ENCODE measurements at places on chromosomes 4 and X.
A peak's percentile ranks its signal among the peaks of the same experiment; 100 is the strongest.

DNA sequence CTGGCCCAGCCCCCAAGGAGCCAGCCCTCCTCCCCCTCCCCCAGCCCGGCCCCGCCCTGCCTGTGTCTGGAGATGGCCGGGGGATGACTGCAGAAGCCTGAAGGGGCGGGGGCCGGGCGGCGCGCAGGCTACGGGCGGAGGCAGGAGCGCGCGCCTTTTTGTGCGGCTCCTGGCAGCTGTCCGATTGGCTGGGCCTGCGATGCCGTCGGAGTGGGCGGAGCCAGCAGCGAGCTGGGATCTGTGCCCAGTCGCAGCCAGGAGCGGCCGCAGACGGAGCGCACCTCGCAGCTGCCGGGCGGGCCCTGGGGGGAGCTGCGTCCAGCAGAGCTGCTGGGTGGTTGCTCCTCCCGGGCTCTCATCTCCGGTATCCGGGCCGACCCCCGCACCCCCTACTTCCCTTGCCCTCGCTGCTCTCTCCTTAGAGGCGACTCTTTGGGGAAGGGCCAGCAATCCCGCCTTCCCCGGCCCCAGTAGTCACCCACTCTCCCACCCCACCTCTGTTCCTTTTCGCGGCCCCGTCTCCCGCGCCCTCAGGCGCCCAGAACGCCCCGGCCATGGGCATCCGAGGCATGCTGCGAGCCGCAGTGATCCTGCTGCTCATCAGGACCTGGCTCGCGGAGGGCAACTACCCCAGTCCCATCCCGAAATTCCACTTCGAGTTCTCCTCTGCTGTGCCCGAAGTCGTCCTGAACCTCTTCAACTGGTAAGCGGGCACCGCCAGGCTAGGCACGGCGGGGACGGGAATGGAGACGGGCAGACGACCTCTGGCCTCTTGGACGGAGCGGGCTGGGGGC is at the start of gene GABRQ:
GABRQ (plus strand) TSS at position 247 of the 794 bp plus-strand sequence; CDS start at position 555, 308 bp downstream.
- no peak for DNase-seq

DNA sequence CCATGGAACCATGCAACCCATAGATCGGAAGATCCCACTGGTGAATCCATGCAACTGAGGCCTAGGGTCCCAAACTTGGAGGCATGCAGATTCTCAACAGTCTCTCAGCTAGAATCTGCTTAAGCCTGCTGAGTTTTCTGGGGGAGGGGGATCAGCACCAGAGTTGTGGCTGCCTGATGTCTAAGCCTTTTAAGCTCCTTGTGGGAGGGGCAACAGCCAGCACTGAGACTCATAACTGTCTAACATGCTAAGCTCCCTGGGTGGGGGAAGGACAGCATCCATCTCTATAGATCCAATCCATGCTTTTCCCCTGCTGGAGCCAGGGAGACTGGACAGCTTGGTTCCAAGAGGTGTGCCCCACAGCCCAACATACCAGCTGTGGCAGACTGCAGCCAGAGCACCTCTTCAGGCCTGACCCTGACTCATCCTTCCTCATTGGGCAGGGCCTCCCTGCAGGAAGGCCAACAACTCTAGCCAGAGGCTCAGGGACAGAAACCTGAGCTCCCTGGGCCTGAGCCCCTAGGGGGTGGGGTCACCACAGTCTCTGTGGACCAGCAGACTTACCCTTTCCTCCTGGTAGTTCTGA is 300.1 kb upstream of the SLC7A11 start:
- no peak for DNase-seq

DNA sequence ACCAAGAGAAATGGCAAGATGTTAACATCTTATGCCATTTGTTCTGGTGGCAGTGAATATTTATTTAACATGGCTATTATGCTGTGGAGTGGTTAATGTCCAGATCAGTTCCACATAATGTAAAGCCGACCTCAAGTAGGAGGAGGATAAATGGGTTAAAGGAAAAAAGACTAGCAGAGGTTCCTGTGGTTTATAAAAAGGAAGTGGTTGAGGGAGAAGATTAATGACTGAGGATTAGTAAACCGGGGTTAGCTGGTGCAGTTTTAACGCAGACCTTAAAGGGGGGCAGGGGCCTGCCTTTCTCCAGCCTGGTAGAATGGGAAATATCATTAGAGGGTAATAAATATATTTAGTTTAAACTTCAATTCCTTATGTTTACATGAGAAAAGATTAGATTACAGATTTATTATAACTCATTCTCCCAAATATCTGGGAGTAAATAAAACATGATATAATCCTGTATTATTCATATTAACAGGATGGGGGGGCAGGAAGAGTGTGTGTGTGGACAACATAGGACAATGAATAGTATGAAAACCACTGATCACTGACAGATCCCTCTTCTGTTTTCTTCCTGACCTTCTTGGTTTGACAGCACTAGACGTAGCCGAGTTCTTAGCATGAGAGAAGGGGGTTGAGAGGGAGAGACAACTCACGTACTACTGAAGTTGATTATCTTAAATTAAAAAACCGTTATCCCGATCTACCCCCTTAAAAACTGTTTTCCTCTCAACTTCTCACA is 124.1 kb upstream of the LIMCH1 start:
- no peak for DNase-seq

- no peak for DNase-seq
Observed at GRCh38 chr4:150591406-150591805, 9.5 kb downstream of the MAB21L2 start.

GRCh38 chr4:30767147-30767845 is 47.1 kb downstream of the PCDH7 start:
- no peak for DNase-seq

- DNase-seq, result no peak
Observed at GRCh38 chr4:125334926-125335325, 20.2 kb downstream of the FAT4 start.

DNA sequence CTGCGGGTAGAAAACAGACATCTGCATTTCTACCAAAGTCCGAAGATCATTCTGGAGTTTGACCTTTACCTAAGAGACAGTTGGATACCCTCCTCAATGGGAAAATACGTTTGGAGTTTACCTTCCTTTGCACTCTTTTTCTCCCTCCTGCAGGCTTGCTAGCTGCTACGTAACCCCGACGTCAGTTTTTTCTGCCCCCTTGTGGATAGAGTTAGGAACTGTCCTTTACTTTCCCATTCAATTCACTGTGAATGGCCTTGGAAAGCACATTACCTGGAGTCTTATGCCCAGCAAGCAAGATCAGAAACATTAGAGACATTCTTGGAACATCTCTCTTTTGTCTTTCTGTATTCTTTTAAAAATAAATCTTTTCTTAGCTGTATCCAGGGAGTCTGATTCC is 250.7 kb downstream of the NAP1L3 start:
- DNase-seq, result peak; percentile 23

- DNase-seq, result no peak
Observed at GRCh38 chr4:43855283-43855682, 593.3 kb downstream of the KCTD8 start.

GRCh38 chr4:18021470-18021719 is 160 bp downstream of the LCORL start:
- DNase-seq, result no peak

DNA sequence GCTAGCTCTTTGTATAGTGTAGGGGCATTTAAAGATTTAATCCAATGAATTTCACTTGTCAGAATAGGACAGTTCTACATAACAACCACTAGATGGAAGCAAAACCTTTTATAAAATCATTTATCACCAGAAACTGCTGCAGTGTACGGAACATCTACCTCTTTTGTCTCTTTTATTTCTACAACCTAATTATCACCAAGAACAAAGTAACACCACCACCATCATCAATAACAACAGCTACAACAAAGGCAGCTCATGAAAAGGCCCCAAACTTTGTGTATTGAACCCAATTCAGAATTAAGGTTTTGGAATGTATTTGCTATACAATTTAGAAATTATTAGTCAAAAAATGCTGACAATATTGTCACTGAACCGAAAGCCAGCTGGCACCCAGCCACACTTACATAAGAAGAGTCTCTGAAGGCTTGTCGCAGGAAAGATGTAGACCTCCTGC is 260.9 kb upstream of the RPS6KA3 start:
- DNase-seq, result peak; percentile 37

GRCh38 chrX:68647156-68647957 is at the start of gene STARD8:
STARD8 (plus strand) TSS chrX:68647666; CDS start chrX:68647883, 217 bp downstream.
- no peak for DNase-seq

DNA sequence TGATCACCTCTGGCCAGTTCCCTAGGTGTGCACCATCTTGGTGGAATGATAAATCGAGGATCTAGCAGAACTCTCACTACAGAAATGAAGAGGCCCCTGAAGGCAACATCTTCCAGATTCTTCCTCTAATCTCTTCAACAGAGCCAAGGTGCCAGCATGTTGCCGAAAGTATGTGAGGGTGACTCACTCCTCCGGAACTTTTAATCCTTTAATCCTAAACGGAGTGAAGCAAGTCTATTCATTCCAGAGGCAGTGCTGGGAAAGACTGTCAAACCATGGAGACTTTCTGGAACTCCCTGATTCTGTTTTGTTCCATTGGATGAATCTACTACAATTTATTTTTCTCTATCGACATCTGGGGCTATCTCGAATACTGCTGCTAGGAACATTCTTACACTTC is 68.7 kb downstream of the SUPT20HL2 start:
- no peak for DNase-seq

- no peak for DNase-seq
Observed at GRCh38 chrX:69231903-69232302, 66.7 kb upstream of the PJA1 start.

- DNase-seq, result no peak
Observed at GRCh38 chrX:47915886-47916493, 79.3 kb downstream of the ZNF81 start.

GRCh38 chr4:24229978-24230377 is 340.1 kb upstream of the PPARGC1A start:
- no peak for DNase-seq

DNA sequence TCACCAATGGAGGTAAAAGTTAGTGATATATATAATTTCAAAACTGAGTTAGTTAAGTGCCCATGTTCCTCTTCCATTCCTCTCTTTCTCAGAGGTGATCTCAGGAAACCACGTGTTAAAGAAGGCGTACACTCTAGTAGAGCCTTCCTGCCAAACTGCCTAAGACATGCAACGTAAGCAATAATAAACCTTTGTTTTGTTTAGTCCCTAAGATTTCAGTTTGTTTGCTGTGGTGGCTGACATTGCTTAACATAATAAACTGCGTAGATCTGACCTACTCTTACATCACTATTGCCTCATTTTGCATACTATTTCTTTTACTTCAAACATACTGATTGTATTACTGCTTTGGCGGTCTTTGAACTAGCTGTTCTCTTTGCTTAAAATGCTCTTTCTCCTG is 99.2 kb downstream of the JADE1 start:
- no peak for DNase-seq

GRCh38 chrX:123422875-123423274 is 238.8 kb downstream of the GRIA3 start:
- DNase-seq, result peak; percentile 4

DNA sequence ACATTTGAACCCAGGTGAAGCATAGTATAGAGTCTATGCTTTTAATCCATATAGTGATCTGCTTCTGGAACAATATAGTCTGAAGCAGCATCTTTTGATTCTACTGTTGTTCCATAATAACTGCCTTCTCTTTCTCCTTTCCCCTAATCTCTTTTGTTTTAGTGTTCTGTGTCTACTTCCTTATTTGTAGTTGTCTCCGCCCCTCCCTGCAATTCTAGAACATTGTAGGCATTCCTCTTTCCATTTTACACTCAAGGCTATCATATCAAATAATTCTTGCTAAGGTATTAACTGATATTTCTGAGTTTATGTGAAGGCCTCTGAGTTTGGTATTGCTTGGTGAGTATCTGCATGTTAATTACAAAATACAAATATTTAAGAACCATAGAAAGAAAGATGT is 11.6 kb downstream of the BLTP1 start:
- DNase-seq, result no peak

All from GM13977 (cell line).